ENCODE measurements at places on chromosomes 7 and 10.

GRCh38 chr7:70360557-70360956 is 762.3 kb downstream of the AUTS2 start:
- ATAC-seq = no peak

- no peak for ATAC-seq
Measured at GRCh38 chr7:117600911-117601310, 121.1 kb downstream of the CFTR start.

- ATAC-seq = no peak
Measured at GRCh38 chr10:133267293-133267692, 9.4 kb downstream of the ADAM8 start.

- peak; percentile 92 for ATAC-seq
Measured at GRCh38 chr7:46486256-46487206, 565.5 kb upstream of the IGFBP3 start.

DNA sequence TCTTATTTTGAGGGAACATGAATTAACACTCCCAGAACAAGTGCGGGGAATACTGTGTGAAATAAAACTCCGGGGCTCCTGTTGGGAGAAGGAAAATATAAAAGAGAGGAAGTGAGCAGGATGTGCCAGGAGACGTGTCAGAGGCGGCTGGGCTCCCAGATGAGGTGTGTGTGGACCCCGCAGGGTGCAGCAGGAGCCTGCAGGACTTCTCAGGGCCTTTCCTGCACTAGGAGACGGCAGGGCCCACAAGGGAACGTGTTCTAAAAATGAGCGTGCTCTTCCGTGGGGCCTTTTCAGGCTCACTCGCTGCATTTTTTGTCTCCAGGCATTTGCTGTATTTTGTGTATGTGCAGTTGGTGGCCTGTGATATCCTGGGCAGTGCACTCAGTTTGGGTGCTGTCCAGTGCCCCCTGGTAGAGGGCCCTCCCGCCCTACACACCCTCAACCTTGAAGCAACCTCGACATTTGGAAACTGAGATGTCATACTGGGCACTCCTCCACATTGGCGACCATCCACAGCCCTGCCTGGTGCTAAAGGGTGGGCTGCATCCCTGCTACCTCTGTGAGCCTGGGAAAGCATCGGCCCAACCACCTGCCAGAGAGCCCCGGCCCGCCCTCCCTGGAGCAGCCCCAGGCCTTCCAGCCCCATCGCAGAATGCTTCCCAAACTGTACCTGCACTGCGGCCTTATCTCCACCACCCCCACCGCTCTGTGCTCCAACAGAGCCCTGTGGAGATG is 35.2 kb upstream of the EN2 start:
- no peak for ATAC-seq

Data from gastroesophageal sphincter (tissue), 4 donors.